Renal cortical epithelial cell (primary cell): ENCODE measurements at places on chromosomes 7 and 10.

- DNase-seq = no peak
Measured at GRCh38 chr7:17427924-17428323, 129.5 kb downstream of the AHR start.

DNA sequence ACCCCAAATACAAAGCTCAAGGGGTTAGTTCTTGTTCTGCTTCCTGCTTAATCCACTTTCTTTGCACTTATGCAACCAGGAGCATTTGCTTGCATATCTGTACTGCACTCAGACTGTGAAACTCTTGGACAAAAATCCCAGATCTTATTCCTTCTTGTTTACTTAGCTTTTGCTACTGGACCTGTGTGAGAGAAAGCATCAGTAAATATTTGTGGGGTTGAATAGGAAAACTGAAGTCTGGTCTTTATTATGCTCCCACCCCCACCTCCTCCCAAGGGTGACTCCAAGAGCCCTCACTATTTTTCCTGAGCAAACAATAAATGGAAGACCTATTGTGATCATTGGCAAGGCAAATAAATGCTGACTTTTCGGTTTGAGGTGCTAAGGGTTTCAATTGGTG, 57.1 kb upstream of the VSTM2A start:
- DNase-seq = no peak

DNA sequence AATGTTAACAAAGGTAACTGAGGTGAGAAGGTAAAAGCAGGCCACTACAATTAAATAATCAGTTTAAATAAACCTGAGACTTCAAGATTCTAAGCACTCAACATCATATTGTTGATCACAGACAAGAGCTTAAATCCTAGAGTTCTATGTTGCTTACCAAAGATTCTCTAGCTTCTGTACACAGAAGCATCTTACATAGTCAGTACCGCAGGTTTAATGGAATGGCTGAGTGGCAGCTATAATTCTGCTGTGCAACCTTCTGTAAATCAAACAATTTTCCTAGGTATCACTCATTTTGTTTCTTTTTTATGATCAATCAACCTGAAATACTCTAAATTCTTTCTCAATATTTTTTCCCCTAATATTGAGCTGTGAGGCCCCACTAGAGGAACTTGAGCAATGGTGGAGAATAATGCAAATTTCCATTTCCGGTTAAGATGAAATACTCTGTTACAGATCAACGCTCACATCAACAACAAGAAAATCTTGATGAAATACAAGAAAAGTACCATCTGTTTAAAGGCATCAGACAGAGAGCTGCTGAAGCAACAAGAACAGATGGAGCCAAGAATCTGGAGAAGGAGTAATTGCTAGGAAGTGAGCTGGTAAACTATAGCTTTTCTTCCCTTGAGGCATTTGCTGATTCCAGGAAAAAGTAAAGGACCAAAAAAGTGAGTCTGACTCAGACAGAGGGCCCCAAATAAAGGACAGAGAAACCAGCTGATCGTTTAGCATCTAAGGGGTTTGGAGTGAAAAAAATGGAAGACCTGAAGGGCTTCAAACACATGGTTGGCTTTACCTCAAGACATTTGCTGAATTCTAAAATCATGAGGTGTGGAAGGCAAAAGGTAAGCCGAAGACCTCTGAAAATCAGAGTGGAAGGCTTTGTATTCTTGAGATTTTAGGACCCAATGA, 22.6 kb downstream of the PNPLA8 start:
- DNase-seq = peak; percentile 52

- no peak for DNase-seq
Measured at GRCh38 chr7:113487925-113488731, 369.8 kb upstream of the SMIM30 start.

DNA sequence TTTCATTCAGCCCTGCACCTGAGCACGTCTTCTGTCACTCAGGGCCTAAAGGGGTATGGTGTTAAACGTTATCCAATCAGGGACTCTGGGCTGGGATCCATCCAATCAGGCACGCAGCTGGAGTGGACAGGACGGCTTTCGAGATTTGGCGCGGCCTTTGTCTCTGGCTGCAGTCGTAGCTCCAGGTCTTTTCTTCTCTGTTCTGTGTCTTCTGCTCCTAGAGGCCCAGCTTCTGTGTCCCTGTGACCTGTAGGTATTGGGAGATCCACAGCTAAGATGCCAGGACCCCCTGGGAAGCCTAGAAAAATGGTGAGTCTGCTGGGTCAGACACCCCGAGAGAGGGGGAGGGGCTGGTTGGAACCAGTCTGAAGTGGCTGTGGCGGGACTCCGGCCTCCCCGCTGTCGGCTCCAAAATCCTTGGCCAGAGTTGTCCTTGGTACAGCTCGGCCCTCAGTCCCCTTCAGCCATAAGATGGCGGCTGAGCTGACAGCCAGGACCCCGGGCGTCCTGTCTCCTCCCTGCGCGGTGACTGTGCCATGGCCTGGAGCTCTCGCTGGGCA, 11.7 kb upstream of the ZNF680 start:
- DNase-seq = peak; percentile 61

DNA sequence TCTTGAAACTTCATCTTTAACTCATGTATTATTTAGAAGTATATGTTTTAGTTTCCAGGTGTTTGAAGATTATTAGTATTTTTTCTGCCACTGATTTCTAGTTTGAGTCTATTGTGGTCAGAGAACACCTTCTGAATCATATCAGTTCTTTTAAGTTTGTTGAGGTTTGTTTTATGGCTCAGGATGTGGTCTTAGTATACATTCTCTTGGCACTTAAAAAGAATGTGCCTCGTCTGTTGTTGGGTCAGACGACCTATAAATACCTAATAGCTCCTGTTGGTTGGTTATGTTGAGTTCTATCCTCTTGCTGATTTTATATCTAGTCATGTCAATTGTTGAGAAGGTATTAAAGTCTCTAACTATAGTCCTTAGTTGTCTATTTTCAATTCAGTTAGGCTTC, 15.9 kb downstream of the TDRD1 start:
- DNase-seq = peak; percentile 17

- DNase-seq = peak; percentile 67
Measured at GRCh38 chr10:3791974-3792633, 7.1 kb upstream of the KLF6 start.

GRCh38 chr10:130934293-130935127, 377.0 kb downstream of the TCERG1L start:
- no peak for DNase-seq

DNA sequence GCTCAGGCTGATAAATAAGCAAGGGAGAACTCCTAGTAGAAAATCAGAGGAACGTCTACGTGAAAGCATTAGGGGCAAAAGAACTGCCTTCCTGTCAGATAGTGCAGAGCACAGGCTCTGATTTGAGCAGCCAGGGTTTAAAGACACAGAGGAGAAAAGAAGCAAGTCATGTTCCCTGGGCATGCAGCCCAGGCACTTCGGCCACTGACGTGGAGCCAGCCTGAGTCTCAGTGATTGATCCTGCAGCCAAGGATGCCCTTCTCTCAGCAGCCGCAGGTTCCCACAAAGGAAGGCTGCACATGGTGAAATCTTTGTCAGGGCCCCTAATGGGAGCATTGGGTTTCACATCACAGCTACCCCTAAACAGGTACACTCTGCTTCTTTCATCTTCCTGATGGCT, 161.7 kb upstream of the HPS1 start:
- DNase-seq = no peak

DNA sequence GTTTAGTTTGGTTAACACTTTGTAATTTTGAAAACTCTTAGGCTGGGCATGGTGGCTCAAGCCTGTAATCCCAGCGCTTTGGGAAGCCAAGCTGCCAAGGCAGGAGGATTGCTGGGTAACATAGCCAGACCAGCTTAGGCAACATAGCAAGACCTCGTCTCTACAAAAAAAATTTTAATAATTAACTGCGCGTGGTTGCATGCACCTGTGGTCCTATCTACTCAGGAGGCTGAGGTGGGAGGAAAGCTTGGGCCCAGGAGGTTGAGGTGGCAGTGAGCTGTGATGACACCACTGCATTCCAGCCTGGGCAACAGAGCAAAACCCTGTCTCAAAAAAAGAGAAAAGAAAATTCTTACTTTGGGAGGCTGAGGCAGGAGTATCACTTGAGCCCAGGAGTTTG, 18.2 kb downstream of the MYOZ1 start:
- DNase-seq = peak; percentile 58

DNA sequence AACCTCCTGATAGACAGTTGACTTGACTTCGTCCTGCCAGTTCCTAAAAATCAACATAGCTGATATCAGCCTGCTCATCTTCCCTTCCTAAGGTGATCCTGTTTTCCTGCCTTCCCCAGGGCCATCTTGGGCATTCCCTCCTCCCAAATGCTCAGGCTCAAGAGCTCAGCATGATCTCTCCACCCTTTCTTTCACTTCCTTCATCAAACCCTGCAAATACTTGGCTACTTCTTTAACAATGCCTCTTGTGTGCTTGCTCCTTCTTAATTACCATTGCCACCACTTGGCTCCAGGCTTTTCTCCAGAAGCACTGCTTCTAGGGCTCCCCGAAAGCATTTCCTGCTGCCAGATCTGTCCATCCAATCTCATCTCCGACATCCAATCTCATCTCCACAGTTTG, 7.3 kb downstream of the FSCN3 start:
- no peak for DNase-seq

GRCh38 chr7:153190452-153190851, 430.9 kb downstream of the ACTR3B start:
- no peak for DNase-seq

DNA sequence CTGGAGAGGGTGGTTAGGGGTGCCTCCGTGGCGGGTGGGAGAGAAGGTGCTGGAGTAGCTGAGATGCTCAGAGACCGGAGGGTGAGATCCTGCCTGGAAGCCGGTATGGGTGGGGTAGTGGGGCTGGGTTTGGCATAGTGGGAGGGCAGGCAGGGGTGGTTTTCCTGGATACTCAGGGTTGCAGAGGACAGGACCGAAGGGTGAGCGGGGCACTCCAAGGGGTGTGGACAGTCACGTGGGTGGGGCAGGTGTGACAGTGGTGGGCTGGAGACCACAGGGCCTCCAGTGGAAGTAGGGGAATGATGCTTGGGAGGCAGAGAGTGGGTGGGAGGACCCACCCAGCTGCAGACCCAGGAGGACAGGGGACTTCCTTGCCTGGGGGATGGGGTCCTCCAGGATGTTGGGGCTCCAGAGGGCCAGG, 1.9 kb downstream of the SCART1 start:
- DNase-seq = no peak

DNA sequence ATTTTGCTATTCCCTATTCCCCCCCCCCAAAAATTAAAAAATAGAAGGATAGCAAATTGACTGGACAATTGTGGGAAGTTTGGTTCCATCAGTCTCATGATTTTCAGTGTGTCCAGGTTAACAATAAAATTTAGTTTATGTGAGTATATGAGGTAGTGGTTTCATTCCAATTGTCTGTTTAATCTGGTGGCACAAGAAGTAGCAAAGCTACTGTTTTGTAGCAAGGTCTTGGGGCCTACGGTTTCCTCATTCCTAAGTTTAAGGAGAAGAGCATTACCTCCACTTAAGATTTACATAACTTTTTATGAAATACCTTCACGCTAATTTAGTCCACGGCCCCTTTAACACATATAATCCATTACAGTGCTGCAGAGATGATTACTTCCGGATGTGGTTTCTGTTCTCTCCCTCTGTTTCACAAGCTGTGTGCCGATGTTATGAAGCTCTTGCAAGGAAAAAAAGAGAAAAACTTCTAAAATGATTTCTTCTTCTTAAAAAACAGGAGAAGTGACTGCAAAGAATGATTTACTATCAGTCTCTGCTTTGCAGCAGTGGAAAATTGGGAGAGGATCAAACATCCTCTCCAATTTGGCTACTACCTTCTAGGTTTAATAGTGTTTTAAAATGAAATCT, 32.7 kb upstream of the NPVF start:
- DNase-seq = peak; percentile 17

DNA sequence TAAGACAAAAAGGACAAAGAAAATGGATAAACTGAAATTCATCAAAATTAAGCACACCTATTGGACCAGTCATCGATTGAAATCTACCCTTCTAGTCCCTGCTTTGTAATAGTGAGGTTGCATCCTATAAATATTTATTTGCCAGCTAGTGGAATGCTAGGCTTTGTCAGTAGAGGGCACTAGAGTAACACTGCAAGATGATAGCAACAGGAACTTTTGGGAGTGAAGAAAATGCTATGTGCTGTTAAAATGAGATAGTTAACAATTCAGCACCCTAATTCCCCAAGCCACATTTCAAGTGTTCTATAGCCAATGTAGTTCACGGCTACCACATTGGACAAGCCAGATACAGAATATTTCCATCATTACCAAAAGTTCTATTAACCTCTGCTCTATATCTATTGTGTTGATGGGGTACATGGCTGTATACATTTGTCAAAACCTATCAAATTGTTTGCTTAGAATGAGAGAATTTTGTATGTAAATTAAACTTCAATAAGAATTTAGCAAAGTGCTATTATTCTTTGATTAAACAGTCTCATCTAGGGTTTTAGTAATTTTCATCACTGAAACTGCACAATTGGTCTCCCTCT, 69.8 kb downstream of the LSMEM1 start:
- peak; percentile 61 for DNase-seq

DNA sequence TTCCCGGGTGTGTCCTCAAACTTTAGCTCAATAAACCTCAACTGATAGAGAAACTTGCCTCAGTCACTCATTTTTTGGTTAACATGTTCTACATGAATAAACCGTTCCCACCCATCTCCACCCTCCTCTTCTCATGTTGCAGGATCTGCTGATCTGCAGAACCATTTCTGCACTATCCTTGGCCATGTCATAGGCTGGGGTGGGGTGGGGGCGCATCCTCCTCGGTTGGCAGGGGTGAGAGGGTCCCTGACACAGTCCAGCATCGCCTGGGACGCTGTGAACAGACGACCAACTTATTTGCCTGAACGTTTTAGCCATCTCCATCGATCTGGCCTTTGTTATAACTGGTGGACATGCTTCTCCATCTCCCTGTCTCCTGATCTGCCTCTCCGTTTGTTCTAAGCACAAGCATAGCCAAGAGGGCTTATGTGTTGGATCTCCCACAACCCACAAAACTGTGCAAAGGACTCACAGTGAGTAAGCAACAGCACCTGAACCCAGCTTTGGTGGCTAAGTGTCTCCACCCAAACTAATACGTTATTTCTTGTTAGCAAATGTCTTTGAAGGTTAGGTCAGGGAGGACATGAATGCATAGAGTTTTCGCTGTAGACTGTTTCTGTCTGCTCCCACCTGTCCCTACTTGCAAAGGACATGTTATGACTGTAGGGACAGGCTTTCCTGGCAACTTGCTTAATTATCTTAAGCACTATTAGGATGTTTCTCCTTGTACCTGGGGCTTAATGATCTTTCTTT, 51.7 kb downstream of the PRKCQ start:
- DNase-seq = no peak

DNA sequence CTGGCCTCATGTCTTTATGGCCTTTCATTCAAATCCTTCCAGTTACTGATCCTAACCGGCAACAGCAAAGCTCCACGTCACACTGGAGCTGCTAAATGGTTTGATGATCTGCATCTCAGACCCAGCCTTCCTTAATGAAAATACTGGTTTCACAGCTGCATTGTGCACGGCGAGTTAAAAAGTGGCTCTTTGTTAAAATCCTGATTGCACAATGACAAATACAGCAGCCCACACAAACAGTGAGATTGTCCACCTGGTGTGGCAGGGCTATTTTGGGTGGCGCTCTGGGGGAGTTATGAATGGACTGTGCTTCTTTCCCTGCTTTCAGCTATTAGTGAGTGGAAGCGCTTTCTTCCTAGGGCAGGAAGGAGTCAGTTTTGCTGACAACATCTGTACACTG, 63.4 kb upstream of the C1QL3 start:
- DNase-seq = no peak

GRCh38 chr10:43524434-43525247, 49.8 kb downstream of the ZNF239 start:
- DNase-seq = no peak
